Bronchial smooth muscle cell (primary cell): ENCODE measurements at places on chromosomes 1 and 21. TPM values are rescaled to one million over a fixed set of nuclear protein-coding genes. Genes with fewer than 3 reads are reported as not detected.

Gene ADGRB2
- total RNA-seq = 6.9 and 10.6 TPM in 2 replicates

Gene EPHB2
- total RNA-seq = 37.2 and 42.3 TPM in 2 replicates

Gene NUP210L
- under 0.01 and 0.17 TPM in 2 replicates for total RNA-seq

Gene TADA1
- 8.5 and 9.9 TPM in 2 replicates for total RNA-seq

Gene TNFRSF1B
- total RNA-seq = 3.3 and 9.2 TPM in 2 replicates

Gene OR2T2
- total RNA-seq = not detected in 2 replicates

Gene DEPDC1
- total RNA-seq = 0.34 and 2.5 TPM in 2 replicates

Gene RNF186
- total RNA-seq = not detected in 2 replicates

Gene BACH1
- total RNA-seq = 53.3 and 81.8 TPM in 2 replicates

Gene C1QTNF12
- total RNA-seq = 2.1 and 2.8 TPM in 2 replicates

Gene ERO1B
- total RNA-seq = 0.63 and 1.0 TPM in 2 replicates

Gene SHC1
- 79.3 and 143 TPM in 2 replicates for total RNA-seq

Gene TDRD5
- total RNA-seq = not detected in 2 replicates

Gene SLC26A9
- not detected in 2 replicates for total RNA-seq

Gene DMRTA2
- total RNA-seq = 0.09 TPM in 1 of 2 replicates, not detected in the other

Gene VHLL
- total RNA-seq = 0.17 TPM in 1 of 2 replicates, not detected in the other

Gene PYCR2
- total RNA-seq = 22.2 and 26.0 TPM in 2 replicates

Gene MLLT11
- total RNA-seq = 1.5 and 2.7 TPM in 2 replicates

Gene ZFP69B
- total RNA-seq = 1.6 and 2.0 TPM in 2 replicates

Gene PADI3
- not detected in 2 replicates for total RNA-seq

Gene LCE2B
- not detected in 2 replicates for total RNA-seq

Gene PCP4
- total RNA-seq = not detected in 2 replicates

Gene HCRTR1
- not detected in 2 replicates for total RNA-seq

Gene CASQ2
- total RNA-seq = under 0.01 TPM in 1 of 2 replicates, not detected in the other

Gene GREM2
- total RNA-seq = 0.09 and 0.63 TPM in 2 replicates

Gene CYP4A22
- total RNA-seq = not detected in 2 replicates

Gene SPAG17
- not detected in 2 replicates for total RNA-seq

Gene NOL9
- total RNA-seq = 10.1 and 11.8 TPM in 2 replicates

Gene ADORA1
- total RNA-seq = 3.2 and 24.5 TPM in 2 replicates

Gene FMN2
- 0.47 TPM in 1 of 2 replicates, not detected in the other for total RNA-seq

Gene APP
- total RNA-seq = 731 and 911 TPM in 2 replicates

Gene SELE
- not detected in 2 replicates for total RNA-seq

Gene KIF14
- 0.43 and 1.6 TPM in 2 replicates for total RNA-seq

Gene PTGFRN
- 145 and 268 TPM in 2 replicates for total RNA-seq

Gene WASF2
- total RNA-seq = 15.8 and 19.2 TPM in 2 replicates

Gene CFAP141
- not detected in 2 replicates for total RNA-seq

Gene ATP1A4
- not detected in 2 replicates for total RNA-seq

Gene CYYR1
- not detected in 2 replicates for total RNA-seq

Gene LAX1
- 0.09 TPM in 1 of 2 replicates, not detected in the other for total RNA-seq

Gene C8A
- not detected in 2 replicates for total RNA-seq

Gene PLA2G2C
- total RNA-seq = not detected in 2 replicates

Gene C8B
- total RNA-seq = not detected in 2 replicates

Gene WLS
- total RNA-seq = 151 and 197 TPM in 2 replicates

Gene ESRRG
- total RNA-seq = under 0.01 TPM in 1 of 2 replicates, not detected in the other

Gene HP1BP3
- 140 and 175 TPM in 2 replicates for total RNA-seq

Gene NBPF20
- 2.6 and 2.8 TPM in 2 replicates for total RNA-seq

Gene PRRX1
- total RNA-seq = 71.4 and 134 TPM in 2 replicates

Gene PRKAA2
- 0.69 and 1.1 TPM in 2 replicates for total RNA-seq

Gene HLCS
- total RNA-seq = 17.4 and 28.4 TPM in 2 replicates

Gene LAPTM5
- under 0.01 TPM in 2 replicates for total RNA-seq
